ENCODE measurements at places on chromosomes 11 and 22. TPM values are rescaled to one million over a fixed set of nuclear protein-coding genes. Genes with fewer than 3 reads are reported as not detected.

- H3K27me3 ChIP-seq, result no peaks in the 10 kb centered on the region
- H3K27ac ChIP-seq, result peak overlapping the region; percentile 80
- H3K36me3 ChIP-seq, result no peaks in the 10 kb centered on the region
- H3K4me3 ChIP-seq, result no peak overlapping the region
- DNase-seq, result no peak
Observed at GRCh38 chr22:46581538-46582244, 38.5 kb upstream of the GRAMD4 start.

DNA sequence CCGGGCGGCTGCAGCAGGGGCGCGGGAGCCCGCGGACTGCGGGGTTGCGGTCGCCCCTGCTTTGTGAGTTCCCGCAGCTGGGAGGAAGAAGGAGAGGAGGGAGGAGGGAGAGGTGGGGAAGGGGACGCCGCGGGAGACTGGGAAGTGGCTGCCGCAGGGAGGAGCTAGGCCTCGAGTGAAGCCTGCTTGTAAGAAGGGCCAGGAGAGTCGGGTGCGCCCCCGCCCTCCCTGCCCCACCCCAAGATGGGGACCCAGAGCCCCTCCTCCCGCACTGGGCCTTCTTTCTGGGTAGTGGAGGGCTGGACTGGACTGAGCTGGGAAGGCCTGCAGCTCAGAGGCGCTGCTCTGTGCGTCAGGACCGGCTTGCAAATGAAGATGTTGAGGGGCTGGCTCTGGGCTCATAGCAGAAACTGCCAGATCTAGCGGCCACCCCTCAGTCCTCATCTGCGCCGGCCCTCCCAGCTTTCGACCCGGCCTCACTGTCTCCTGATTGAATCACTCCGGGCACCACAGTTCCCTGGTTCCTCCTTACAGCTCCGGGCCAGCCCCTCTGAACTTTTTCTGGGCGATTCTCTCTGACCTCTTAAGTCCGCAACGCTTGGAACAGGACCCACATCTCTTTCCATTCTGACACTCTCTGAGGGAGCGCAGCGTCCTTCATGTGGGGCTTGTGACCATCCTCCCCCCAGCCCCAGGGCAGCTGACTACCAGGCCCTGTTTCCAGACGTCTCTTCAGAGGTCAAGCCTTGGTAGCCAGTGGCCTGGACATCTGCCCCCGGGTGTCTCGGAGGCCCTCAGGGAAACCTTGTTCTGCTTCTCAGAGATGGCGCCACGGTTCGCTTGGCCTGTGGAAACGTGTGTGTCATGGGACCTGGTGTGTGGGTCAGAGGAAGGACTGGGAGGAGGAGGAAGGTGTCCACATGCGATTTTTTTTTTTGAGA, 21.9 kb downstream of the SERPINH1 start:
- peak overlapping the region; percentile 99 for H3K27ac ChIP-seq
- H3K4me1 ChIP-seq, result peaks cover 23% of the 10 kb centered on the region
- H3K36me3 ChIP-seq, result no peaks in the 10 kb centered on the region
- no peaks in the 10 kb centered on the region for H3K27me3 ChIP-seq
- H3K4me3 ChIP-seq, result peak overlapping the region; percentile 76

DMC1 gene
- 0.31 TPM for total RNA-seq

- no peak overlapping the region for H3K4me3 ChIP-seq
- DNase-seq, result no peak
- H3K36me3 ChIP-seq, result no peaks in the 10 kb centered on the region
Observed at GRCh38 chr22:46436595-46437175, 100.7 kb downstream of the CELSR1 start.
